Cardiac septum (tissue), 1 donor: ENCODE measurements at places on chromosomes 3 and 15. TPM values are rescaled to one million over a fixed set of nuclear protein-coding genes. Genes with fewer than 3 reads are reported as not detected.

DNA sequence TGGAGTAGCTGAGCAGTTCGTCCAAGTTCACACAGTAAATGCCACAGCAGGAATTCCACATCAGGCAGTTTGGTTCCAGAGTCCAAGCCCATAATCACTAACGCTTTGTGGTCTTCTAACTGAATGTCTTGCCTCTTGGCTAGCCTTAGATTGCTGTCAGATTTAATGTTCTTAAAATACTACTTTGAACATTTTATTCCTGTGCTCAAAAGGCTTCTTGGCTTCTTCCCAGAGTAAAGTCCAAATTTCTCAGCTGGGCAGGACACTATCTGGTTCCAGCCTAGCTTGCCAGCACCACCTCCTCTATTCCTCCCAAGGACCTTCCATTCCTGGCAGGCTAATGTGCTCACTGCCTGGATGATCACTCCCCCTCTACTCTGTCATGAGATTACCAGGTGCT is 256.9 kb downstream of the SQOR start:
- no peak for DNase-seq

GRCh38 chr3:85790445-85791030 is 831.7 kb downstream of the CADM2 start:
- no peak for DNase-seq

- DNase-seq: peak; percentile 72
Observed at GRCh38 chr3:52175416-52176179, 21.4 kb upstream of the POC1A start.

- DNase-seq: no peak
Observed at GRCh38 chr15:51382787-51383186, 41.3 kb downstream of the GLDN start.

- DNase-seq: no peak
Observed at GRCh38 chr3:37853691-37854413, 7.8 kb upstream of the CTDSPL start.

DNA sequence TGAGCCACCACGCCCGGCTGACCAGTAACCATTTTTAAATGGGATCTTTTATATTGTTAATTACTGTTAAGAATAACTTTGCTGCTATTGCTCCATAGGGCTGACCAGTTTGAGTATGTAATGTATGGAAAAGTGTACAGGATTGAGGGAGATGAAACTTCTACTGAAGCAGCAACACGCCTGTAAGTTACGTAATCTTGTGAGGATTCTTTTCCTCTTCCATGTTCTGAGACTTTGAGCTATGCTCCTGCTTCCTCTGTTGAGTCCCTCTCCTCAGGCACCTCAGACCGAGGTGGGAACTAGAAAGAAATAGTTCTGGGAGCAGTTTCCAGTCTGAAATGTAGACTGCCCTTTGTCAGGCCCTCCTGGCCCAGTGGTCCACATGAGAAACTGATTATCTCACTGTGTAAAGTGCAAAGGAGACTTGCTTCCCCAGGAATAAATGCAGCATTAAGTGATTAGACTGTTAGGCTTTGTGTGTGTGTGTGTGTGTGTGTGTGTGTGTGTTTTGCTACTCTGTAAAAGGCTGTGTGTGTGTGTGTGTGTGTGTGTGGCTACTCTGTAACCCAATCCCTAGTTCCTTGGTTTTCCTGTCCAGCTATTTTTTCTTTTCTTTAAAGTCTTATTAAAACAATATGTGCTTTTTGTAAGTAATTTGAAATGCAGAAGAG is 5.2 kb downstream of the POLR2H start:
- DNase-seq: no peak

DNA sequence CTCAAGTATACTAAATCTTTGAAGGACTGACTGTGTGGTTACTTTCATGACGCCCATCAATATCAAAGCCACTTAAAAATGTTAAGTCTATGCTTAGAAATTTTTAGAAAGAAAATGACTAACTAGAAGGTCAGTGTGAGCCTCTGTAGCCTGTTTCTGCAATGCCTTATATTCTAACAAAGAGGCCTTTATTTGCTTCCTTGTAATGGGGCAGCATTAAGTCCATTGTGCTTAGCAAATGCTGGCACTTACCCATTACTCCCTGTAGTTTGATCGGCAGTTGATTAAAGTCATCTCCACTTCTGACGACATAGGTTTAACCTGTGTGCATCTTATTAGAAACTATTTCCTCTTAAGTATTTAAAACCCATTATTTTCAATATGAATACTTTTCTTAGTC is 91.6 kb upstream of the FAM98B start:
- DNase-seq: no peak

TRPM1 gene
- not detected for total RNA-seq

TRAIP gene
- total RNA-seq: 2.0 TPM
